ENCODE measurements at places on chromosomes 6 and 20.
A peak's percentile ranks its signal among the peaks of the same experiment; 100 is the strongest.

- peak overlapping the region; percentile 1 for H3K27ac ChIP-seq
- H3K4me3 ChIP-seq, result no peak overlapping the region
- H3K36me3 ChIP-seq, result peaks cover 19% of the 10 kb centered on the region
- H3K4me1 ChIP-seq, result peaks cover 81% of the 10 kb centered on the region
- DNase-seq, result no peak
These were observed 136.2 kb downstream of the JARID2 start for GRCh38 chr6:15382089-15382488.

DNA sequence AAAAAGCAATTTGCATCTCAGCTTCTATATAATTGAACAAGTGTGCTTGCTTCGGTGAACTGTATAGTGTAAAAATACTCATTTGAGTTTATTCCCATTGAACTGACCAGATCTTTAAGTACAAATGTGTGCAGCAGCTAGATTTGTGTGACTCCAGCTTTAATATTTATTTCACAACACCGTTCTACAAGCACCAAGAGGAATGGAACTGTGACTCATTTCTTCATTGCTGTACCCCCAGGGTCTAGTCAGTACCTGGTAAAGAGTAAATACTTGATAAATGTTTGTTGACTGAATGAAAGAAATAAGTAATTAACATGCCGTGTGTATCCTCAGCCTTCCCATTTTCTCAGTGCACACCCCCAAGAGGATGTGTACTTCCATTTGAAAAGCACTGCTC, 464.8 kb downstream of the CBLN4 start:
- H3K27ac ChIP-seq, result no peak overlapping the region
- H3K4me3 ChIP-seq, result no peak overlapping the region
- H3K27me3 ChIP-seq, result no peaks in the 10 kb centered on the region
- no peaks in the 10 kb centered on the region for H3K36me3 ChIP-seq

- H3K4me1 ChIP-seq, result no peaks in the 10 kb centered on the region
- H3K27ac ChIP-seq, result no peak overlapping the region
- no peaks in the 10 kb centered on the region for H3K27me3 ChIP-seq
These were observed 194.0 kb downstream of the PKHD1 start for GRCh38 chr6:51893366-51893765.

DNA sequence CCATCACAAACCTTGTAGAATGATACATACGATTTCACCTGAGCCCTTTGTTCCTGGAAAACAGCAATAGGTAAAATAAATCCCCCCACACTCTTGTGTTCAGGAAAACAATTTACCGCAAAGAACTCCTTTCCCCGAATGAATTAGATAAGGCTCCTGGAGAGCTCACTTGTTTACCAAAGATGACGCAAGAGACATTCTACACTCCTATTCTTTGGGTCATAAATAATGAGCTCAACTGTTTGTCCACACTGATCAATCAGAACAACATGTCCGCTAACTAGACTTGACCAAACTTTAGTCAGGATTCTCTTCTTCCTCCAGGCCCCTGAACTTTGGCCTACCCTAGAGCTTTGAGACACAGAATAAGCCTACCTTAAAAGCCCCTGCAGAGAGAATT, 271.9 kb upstream of the OPRM1 start:
- no peak for DNase-seq
- H3K4me1 ChIP-seq, result no peaks in the 10 kb centered on the region
- no peak overlapping the region for H3K27ac ChIP-seq
- no peaks in the 10 kb centered on the region for H3K27me3 ChIP-seq
- no peaks in the 10 kb centered on the region for H3K36me3 ChIP-seq

DNA sequence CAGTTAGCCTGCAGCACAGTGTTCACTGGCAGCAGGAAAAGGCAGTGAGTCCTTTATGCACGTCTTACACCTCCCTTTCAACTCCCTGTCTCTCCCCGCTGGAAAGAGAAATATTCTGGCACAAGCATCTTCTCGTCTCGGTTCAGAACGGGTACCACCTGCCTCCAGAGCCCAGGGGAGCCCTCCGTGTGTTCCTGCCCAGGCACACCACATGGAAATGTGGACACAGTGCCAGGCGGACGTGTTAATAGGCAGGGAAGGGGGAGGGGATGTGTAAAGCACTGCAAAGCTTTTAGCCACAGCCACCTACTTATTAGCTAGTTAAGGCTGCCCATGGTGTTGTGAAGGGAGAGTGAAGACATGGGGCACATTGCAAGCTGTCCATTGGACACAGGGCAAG, 219.7 kb downstream of the FARS2 start:
- H3K4me1 ChIP-seq, result no peaks in the 10 kb centered on the region
- H3K36me3 ChIP-seq, result peaks cover 2% of the 10 kb centered on the region
- no peak overlapping the region for H3K27ac ChIP-seq
- no peak overlapping the region for H3K4me3 ChIP-seq
- H3K27me3 ChIP-seq, result no peaks in the 10 kb centered on the region

- DNase-seq, result no peak
- H3K4me1 ChIP-seq, result peaks cover 27% of the 10 kb centered on the region
- H3K27me3 ChIP-seq, result peaks cover 67% of the 10 kb centered on the region
These were observed 5.5 kb downstream of the POU3F2 start for GRCh38 chr6:98839781-98840361.

DNA sequence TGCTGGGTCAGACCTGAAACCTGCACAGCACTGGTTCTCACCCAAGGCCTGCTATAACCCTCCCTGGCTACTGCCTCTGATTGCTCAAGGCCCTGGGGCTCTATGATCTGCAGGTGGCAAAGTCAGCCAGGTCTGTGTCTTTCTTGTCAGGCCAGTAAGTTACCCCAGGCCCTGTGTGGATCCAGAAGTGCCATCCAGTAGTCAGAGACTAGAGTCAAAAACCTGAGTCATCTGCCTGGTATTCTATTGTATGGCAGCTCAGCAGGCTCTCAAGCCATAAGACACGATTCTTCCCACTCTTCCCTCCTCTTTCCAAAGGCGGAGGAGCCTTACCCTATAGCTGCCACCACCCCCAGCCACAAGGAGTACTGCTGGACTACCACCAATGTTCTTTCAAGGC, 593.0 kb downstream of the FRK start:
- H3K27ac ChIP-seq, result no peak overlapping the region
- H3K27me3 ChIP-seq, result no peaks in the 10 kb centered on the region
- H3K4me3 ChIP-seq, result no peak overlapping the region
- H3K36me3 ChIP-seq, result no peaks in the 10 kb centered on the region
- DNase-seq, result no peak

GRCh38 chr6:148932731-148933130, 185.9 kb downstream of the UST start:
- H3K27ac ChIP-seq, result no peak overlapping the region
- no peaks in the 10 kb centered on the region for H3K27me3 ChIP-seq
- peaks cover 26% of the 10 kb centered on the region for H3K4me1 ChIP-seq
- no peak for DNase-seq

DNA sequence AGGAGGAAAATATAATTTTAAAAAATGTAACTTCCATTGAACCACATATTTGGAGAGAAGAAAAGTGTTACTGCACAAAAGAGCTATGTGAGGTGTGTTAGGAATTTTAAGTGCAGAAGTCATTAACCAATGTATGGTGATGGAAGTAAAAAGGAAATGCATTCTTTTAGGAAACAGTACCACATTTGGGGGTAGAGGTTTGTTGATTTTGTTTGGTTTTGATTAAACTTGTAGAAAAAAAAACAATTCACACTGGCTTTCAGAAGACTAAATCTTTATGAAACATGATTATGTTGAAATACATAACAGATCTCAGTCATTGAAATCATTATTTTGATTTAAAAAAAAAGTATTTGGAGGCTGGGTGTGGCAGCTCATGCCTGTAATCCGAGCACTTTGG, 1287.0 kb upstream of the GJE1 start:
- no peak overlapping the region for H3K27ac ChIP-seq
- no peaks in the 10 kb centered on the region for H3K27me3 ChIP-seq
- DNase-seq, result no peak
- H3K4me3 ChIP-seq, result no peak overlapping the region
- H3K36me3 ChIP-seq, result no peaks in the 10 kb centered on the region

DNA sequence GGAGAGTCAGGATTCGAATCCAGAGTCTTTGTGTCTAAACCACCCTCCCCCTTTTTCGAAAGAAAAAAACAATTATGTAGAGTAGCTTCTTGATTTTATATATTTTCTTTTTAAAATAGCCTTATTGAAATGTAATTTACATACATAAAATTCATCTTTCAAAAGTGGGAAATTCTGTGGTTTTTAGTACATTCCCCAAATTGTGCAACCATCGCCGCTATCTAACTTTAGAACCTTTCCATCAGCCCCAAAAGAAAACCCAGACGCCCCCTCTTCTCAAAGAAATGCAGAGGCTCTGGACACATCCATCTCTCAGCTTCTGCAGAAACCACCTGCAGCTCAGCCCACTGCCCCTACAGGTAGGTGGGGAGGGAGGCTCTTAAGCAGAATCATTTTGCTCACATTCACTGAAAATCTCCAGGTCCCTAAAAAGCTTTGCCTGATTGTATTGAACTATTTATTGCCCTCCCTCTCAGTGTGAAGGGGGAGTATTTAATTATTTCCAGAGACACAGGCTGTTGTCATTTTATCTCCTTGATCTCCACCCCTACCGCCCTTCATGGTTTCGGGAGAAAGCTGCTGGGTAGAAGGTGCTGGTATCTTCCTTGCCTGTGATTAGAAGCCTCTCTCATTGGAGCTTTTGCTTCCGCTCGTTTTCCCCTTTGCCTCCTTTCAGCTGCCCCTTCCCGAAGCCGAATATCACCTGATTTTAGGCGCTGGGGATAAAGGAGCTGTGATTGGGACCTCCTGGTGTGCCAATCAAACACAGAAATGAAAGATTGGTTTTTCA, 68.7 kb upstream of the KCNG1 start:
- H3K27ac ChIP-seq, result peak overlapping the region; percentile 57
- peaks cover 40% of the 10 kb centered on the region for H3K4me1 ChIP-seq
- H3K27me3 ChIP-seq, result peaks cover 26% of the 10 kb centered on the region
- no peaks in the 10 kb centered on the region for H3K36me3 ChIP-seq

DNA sequence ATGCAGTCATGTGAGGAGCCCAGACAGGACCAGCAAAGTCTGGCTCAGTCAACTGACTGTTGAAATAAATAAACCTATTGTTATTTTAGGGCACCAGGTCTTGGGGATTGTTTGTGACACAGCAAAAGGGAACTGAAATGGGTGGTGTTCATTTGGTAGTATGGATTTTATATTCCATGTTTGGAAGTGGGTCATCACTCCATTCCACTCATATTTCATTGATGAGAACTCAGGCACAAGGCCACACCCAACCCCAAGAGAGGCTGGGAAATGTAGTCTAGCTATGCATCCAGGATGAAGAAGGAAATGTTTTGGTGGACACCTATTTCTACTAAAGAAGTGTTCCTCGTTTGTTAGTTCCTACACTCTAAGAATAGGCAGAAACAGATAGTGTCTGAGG, 64.9 kb upstream of the BTBD3 start:
- H3K4me1 ChIP-seq, result no peaks in the 10 kb centered on the region
- no peaks in the 10 kb centered on the region for H3K36me3 ChIP-seq
- no peaks in the 10 kb centered on the region for H3K27me3 ChIP-seq
- H3K27ac ChIP-seq, result no peak overlapping the region

DNA sequence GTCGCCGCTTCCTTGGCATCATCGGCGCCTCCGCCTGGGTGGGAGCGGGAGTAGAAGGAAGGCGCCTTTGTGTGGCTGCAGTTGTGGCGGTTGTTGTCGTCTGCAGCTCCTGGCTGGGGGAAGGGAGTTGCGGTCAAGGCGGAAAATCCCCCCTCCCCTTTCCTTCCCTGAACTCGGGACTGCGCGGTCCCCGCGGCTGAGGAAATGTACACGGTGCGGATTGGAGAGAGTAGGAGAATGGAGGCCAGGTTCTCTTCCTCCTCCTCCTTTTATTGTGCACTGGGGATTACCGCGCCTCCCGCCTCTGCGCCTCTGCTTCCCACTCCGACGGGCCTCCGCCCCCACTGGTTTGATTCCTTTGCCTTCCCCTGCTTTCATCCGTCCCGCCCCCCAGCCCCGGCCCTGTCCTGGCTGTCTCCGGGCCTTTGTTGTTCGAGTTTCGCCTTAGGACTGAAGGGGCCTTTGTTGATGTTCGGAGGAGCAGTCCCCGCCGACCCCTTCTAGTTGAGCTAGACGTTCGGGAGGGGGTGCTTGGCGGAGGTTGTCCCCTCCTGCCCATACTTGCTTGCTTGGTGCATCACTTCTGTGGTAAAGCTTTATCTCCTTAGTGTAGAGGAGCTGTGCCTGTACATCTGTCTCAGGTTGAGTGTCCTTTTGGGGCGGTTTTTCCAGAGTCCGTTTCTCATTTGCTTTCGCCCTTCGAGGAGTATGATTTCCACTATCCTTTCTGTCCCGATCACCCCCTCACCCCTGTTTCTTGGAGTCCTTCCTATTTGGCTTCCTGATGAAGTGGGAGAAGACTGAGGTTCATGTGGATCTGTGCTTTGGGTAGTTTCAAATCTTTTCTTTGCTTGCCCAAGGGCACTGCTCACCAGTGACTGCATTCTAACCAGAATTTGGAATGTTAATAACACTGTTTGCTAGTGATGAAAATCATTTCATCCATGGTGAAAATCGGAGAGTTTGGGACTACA, 764 bp downstream of the ZNF292 start:
- H3K27ac ChIP-seq, result peak overlapping the region; percentile 97
- DNase-seq, result peak; percentile 42
- peaks cover 65% of the 10 kb centered on the region for H3K4me1 ChIP-seq
- H3K4me3 ChIP-seq, result peak overlapping the region; percentile 91
- H3K27me3 ChIP-seq, result no peaks in the 10 kb centered on the region
- H3K36me3 ChIP-seq, result peaks cover 25% of the 10 kb centered on the region

DNA sequence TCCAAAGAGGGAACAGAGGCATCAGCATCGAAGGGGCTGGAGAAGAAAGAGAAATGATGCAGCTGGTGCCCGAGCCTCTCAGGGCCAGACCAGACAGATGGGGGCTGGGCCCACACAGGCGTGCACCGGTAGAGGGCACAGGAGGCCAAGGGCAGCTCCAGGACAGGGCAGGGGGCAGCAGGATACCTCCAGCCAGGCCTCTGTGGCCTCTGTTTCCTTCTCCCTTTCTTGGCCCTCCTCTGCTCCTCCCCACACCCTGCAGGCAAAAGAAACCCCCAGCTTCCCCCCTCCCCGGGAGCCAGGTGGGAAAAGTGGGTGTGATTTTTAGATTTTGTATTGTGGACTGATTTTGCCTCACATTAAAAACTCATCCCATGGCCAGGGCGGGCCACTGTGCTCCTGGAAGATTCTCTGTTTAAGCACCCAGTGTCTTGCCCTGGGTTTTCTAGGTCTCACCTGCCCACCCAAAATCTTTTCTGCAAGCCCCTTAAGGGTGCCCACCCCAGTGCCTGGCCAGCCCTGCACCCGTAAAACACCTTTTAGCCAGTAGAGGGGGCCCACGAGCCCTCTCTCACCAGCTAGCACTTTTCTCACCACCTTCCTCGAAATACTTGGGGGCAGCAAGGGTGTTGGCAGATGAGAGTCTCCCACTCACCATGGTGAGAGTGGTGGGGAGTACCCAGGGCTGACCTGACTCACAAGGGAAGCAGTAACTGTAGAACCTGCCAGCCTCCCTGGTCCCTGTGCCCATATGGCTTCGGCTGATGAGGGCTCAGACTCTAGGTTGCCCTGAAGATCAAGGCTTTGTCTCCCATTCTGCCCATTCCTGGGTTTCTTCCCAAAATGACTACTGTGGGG, 35.7 kb upstream of the ID1 start:
- DNase-seq, result peak; percentile 65
- H3K4me1 ChIP-seq, result peaks cover 22% of the 10 kb centered on the region
- H3K36me3 ChIP-seq, result peaks cover 31% of the 10 kb centered on the region
- no peaks in the 10 kb centered on the region for H3K27me3 ChIP-seq
- no peak overlapping the region for H3K4me3 ChIP-seq

All from activated B cell treated with CpG ODN at 0.5 μM for 24 hours (primary cell).